ENCODE measurements at places on chromosomes 5 and 9. TPM values are rescaled to one million over a fixed set of nuclear protein-coding genes. Genes with fewer than 3 reads are reported as not detected.

Gene PRR16
- 48.7 TPM for polyA plus RNA-seq

Gene DDX4
- not detected for polyA plus RNA-seq

Gene STKLD1
- polyA plus RNA-seq = 0.70 TPM

GRCh38 chr5:157026789-157027424, 32.0 kb downstream of the HAVCR1 start:
- no peak for DNase-seq

DNA sequence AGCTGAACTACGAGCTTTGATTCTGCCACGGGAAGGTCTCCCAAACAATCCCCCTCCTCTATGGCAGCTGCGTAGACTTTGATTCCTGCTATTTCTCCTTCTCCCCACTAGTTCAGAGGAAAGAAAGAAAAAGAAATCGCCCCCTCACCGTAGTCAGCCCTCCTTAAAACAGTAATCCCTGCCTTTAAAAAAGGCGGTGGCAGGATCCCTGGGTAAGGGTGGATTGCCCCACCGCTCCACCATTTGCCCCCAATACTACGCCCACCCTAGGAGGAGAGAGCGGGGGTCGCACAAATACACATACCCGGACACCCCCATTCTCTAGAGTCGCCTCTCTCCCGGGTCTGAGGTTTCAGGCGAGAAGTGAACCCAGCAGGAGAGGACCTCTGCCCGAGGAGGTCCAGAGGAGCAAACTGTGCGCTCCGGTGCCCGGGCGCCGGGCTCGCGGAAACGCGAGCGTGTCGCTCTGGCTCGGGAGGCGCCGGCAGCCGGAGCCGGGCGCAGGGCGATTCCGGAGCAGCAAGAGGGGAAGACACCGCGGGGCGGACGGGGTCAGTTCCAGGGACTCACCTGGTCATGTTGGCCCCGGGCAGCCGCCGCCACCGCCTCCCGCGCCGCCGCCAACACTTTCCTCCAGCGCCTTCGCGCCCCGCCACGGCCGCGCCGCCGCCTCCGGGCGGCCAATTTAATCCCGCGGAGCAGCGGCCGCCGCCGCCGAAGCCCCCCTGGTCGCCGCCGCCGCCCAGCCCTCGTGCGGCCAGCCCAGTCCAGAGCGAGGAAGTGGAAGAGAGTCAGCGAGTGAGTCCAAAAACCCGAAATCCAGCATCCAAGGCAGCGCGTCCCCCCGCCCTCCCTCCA, 1057.7 kb upstream of the DMAC1 start:
- no peak for DNase-seq
